ENCODE measurements at places on chromosomes 2 and 18.

- peak; percentile 61 for DNase-seq
Observed at GRCh38 chr2:47653902-47654789, 128.8 kb upstream of the MSH6 start.

DNA sequence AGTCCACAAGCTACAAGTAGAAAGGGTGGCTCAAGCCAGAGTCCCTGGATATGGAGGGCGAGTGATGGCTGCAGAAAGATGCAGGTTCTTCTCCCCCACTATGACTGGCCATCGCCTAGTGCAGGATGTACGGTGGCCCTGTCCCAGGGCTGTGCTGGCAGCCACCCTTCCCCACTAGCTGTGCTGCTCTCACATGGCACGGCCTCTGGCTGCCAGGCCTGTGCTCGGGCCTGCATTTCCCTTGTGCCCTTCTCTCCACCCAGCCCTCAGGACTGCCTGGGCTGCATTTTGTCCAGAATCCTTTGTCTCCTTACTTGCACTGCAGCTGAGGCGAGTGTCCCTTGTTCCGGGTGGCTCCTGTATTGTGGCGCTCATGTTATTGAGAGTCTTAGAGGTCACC lies 1.6 kb upstream of the RAMP1 start:
- no peak for DNase-seq

DNA sequence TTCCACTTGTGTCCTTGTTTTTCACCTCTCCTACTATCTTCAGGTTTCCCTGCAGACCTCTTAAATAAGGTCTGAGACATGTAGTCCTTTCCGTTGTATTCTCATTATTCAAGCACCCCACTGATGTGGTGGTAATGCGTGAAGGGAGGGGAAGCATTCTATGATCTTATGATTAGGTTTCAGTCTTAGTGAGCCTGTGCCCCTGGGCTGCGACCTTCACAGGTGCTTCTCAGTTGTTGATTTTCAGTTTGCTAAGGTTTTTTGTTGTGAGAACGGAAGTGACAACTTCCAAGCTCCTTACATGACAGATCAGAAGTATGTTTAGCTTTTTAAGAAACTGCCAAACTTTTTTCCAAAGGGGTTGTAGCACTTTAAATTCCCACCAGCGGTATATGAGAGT lies 41.3 kb downstream of the VPS54 start:
- DNase-seq: no peak

DNA sequence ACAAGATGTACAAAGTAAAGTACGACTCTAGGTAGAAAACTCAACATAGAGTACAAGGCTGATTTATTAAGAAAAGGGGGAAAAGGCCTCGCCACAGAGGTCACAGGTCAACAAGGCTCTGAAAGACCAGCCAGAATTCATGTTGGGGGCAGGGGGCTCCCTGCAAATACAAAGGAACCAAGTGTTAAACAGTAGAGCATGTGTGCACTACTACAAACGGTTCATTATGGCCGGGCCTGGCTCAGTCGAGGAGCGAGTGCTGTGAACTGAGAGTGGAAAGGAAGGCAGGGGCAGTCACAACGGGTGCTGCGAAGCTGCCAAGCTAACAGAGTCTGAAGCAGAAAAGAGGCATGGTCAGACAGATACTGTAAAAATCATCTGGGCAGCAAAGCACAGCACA lies 77.1 kb downstream of the MBOAT2 start:
- DNase-seq: no peak

DNA sequence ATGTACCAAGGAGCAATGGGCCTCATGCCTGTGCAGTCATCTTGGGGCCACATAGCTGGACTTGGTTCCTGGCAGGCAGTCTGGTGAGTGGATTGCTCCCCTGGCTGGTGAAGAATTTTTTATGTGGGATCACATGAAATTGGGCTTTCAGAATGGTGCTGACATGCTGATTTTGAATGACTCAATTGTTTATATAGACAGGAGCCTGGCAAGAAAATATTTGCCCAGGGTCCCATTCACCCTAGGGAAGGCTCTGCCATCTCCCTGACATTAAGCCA lies 266.9 kb downstream of the DYSF start:
- no peak for DNase-seq

GRCh38 chr2:69703189-69703588 lies 38.7 kb upstream of the ANXA4 start:
- no peak for DNase-seq
